ENCODE measurements at places on chromosomes 16 and 17.

- no peak for DNase-seq
Observed at GRCh38 chr16:85011846-85012284, 530 bp upstream of the ZDHHC7 start.

GRCh38 chr16:88306860-88307545, 75.8 kb upstream of the ZNF469 start:
- no peak for DNase-seq

DNA sequence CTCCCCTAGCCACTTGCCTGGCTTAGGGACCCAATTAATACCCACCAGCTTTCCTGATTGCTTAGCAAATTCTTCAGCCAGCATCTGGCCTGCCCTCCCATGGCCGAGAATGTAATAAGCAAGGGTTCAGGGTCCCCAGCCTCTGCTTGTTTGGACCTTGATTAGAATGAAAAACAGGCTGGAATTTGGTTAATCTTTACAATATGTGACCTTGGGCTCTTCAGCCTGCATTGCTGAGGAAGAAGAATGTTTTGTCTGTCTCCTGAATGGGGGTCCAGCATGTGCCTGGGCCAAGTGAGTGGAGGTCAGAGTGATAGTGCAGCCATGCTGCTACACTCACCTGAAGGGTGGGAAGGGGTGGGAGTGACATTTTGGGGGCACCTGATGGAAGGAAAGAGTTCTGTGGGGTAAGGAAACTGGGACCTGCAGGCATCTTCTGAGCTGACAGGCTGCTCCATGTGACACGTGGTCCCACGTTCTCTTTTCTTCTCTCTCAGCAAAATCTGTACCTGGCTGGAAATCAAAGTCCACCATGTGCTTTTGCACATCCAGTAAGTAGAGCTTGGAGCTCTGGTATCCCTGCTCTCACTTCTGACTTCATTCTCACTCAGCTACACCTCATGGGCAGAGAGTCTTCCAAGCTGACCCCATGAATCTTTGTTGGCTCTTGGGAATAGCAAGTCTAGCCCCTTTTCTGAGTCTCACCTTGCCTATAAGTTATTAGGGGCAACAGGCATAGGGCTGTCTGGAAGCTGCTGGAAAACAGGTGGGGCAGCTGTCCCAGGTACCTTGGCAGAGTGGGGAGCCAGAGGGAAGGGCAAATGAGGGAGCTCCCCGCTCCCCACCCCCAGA, 5.3 kb downstream of the TMEM106A start:
- no peak for DNase-seq

DNA sequence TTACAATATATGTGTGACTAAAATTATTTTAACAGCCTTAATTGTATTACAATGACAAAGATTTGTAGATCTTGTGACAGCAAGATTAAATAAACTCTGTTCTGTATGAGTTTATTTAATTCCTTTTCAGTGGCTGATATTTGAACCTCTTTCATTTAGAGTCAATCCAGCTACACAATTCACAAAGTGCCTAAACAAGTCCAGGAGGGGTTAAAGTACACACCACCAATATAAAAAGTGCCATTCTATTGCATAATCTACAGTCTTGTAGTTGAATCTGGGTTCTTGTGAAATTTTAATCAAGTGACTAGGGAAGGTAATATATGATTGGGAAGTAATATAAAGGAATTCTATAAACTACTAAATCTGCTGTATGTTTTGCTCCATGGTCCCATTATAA, 3.9 kb upstream of the NFAT5 start:
- no peak for DNase-seq

DNA sequence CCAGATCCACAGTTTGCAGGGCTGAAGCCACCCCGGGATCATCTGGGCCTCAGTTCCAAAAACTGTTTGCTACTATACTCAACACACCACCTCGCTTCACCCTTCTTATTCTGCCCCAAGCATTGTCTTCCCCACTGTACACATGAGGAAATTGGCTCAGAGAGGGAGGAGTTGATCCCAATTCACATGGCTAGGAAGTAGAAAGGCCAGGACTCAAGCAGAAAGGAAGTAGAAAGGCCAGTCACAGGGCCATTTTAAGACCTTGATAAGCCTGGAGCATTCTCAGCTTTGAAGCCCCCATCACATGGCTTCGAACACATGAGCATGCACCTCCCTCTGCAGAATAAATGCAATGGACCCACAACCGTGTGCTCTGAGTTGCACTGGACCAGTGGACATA, 7.7 kb upstream of the PRSS22 start:
- DNase-seq, result no peak

- DNase-seq, result no peak
Observed at GRCh38 chr17:55988861-55989260, 164.4 kb upstream of the ANKFN1 start.

DNA sequence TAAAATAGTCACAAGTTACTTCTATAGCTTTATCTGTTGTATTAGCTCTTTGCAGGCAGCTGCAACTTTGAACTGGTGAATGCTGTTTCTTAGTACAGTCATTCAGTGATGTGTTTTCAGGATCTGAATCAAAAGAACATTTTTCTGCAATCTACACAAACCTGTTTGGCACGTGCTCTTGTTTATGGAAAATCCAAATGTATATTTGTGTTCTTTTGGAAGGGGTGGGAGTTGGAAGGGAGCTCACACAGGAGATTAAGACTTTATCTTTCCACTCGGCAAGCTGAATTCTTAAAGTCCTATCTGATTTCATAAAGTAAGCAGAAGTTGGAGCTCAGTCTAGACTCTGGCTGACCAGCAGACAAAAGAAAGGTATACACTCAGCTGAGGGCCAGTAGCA, 300.2 kb downstream of the MAP2K6 start:
- DNase-seq, result no peak

GRCh38 chr16:5215901-5216300, 118.3 kb upstream of the EEF2KMT start:
- DNase-seq, result no peak

DNA sequence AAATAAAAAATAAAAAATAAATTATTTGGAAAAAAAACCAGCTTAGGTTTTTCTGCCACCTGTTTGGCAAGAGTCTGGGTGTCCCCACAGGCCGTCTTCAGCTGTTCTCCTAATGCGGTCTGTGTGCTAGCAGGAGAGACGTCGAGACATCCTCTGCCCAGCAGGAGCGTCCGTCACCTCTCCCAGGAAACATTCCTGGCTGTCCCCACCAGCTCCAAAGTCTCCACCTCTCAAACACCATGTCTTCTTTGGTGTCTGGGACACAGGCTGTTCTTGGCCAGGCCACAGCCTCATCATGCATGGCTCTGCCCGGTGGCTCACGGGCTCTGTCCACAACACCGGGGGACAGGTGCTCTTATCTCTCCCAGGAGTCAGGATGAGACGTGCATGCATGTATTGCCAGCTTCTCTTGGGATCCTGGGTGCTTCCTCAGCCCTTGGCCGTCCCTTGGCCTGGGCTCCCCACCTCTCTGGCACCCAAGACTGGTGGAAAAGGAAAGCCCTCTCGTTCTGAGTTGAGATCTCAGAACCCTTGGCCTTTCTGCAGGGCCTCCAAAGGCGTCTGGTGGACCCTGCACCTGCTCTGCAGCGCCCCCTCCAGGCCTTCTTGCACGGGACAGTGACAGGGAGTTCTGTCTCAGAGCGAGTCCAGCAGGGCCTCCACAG, 84.9 kb upstream of the CBX4 start:
- DNase-seq, result peak; percentile 77

DNA sequence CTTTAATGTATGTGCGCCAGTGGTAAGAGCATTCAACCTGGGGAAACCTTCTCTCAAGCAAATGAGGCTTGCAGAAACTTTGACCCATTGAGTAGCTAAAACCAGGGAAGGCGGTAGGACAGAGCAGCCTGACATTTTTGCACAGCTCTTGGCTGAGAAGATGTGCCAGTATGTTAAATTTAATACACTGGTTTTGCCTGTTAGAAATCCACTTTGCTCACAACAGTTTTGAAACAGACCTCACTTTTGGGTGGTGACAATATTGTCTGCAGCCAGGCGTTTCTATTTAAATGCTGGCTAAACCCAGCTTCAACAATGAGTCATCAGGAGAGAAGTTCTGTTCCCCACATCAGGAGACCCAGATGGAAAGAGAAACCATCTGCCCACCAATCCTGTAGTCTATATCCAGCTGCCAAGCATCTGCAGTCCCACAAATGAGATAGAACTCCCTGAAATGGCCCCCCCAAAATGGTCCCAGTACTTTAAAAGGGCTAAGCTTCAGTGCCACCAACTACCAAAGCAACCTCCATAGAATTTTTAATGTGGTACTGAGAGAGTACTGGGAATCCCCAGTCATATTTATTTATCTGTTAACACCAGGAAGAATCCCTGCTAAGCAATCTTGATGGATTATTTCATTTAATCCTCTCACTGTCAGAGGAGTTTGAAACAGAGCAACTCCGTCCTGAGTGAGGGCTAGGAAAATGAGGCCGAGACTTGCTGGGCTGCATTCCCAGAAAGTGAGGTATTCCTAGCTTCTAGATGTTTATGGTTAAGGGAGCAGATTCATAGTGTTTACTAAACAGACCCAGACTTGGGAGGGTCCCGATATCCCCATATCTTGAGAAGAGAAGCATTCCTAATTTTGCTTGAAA, 29.0 kb upstream of the CLEC3A start:
- DNase-seq, result no peak

DNA sequence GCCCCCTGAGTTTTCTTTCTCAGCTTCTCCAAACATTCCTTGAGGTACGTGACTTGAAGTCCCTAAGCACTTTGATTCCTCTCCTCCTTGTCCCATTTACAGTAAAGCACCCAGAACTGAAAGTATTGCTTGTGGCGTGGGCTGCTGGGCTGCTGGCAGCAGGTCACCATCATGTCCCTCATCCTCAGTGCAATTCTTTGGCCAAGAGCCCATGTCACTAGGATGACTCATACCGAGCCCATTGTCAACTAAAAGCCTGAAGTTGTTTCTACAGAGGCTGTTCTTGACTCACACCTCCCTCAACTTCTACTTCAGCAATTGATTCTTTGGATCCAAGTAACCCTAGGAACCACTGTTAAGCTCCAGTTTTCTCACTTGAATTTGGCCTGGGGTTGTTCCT, 54.3 kb downstream of the KPNA2 start:
- DNase-seq, result peak; percentile 54

DNA sequence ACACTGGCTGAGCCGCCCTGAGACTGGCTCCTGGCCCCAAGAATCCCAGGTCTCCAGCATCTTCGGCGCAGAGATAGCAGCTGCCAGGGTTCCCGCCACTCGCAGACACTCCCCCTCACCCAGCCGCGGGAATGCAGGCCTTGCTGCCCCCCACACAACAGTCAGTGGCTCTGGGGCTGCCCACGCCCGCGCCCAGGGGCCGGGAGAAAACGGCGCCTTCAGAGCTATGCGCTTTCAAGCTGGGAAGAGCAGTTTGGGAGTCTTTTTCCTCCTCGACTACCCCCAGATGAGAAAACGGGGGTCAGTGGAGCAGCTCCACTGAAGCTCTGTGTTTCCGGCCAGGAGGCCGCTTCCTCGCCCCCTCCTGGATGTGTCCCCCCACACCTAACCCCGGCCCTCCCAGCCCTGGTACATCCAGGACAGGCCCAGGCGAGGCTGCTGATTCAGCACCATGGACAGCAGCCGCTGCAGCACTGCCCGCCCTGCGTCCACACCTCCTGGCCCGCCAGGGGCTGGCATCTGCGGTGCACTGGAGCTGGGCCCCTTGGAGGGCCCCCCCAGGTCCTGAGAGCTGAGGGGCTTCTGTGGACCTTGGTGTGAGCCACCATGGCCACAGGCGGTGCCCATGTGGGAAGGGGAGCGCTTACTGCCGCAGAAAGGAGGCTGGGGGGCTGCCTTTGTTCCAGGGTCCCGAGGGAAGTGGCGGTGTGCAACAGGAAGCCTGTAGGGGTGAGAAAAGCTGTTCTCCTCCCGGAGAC, 35.7 kb downstream of the CACNA1H start:
- no peak for DNase-seq

DNA sequence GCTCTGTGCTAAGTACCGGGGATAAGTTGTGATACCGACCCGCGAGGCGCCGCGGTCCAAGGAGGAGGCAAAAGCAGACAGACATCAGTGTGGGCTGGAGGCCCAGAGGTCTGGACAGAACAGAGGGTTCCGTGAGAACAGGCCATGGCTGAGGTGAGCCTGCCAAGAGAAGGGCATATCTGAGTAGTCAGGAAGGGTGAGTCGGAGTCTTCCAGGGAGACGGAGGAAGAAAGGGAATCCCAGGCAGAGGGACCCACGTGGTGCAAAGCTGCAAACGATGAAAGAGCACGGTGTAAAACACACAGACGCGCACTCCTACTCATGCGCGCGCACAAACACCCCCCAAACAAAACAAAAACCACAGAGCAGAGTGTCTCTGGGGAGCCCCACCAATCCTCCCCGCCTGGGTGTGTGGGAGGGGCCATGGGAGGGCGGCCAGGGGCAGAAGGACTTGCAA, 18.1 kb downstream of the RHBDL3 start:
- no peak for DNase-seq
